Lower leg skin (tissue), 4 donors: ENCODE measurements at places on chromosomes 6 and 20. TPM values are rescaled to one million over a fixed set of nuclear protein-coding genes. Genes with fewer than 3 reads are reported as not detected.

LY6G5C gene
- 1.6 TPM for total RNA-seq

CLVS2 gene
- 0.04 TPM for total RNA-seq

WASF1 gene
- total RNA-seq, result 8.6 TPM

- no peak for DNase-seq
Measured at GRCh38 chr6:144305985-144306384, 20.9 kb downstream of the UTRN start.

GRCh38 chr6:111184827-111185532 is 97.7 kb downstream of the SLC16A10 start:
- no peak for DNase-seq

DNA sequence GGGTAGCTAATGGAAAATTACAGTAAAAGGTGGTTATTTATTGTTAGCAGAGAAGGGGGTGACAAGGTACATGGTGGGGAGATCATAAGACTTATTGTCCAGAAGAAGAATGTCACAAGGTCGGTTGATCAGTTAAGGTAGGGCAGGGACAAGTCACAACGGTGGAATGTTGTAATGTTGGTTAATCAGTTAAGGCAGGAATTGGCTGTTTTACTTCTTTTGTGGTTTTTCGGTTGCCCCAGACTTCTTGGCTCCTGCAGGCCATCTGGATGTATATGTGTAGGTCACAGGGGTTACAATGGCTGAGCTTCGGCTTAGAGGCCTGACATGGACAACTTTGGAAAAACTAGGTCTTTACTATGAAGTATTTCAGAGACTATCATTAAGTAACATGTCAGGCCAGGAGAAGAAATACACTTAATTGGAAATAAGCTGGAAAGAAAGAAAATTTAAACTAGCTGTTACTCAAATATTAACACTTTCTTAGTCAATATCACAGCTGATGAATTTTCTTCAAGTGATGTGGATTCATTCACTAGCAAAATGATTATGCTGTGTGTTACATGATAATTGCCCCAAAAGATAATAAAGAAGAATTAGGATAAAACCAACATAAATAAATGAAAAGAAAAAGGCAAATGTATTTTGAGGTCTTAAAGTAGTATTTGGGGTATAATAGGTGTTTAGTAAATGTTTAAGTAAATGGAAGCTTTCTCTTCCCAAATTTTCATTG is 4.4 kb downstream of the AIG1 start:
- DNase-seq, result no peak

- no peak for DNase-seq
Measured at GRCh38 chr6:112032728-112033127, 21.2 kb upstream of the CCN6 start.

- DNase-seq, result no peak
Measured at GRCh38 chr6:1946583-1946982, 298.8 kb downstream of the GMDS start.

GRCh38 chr6:39197922-39198500 is 31.3 kb downstream of the KCNK5 start:
- no peak for DNase-seq

- no peak for DNase-seq
Measured at GRCh38 chr20:1696521-1697209, 39.1 kb upstream of the SIRPG start.
